ENCODE measurements at places on chromosomes 6 and 20.

DNA sequence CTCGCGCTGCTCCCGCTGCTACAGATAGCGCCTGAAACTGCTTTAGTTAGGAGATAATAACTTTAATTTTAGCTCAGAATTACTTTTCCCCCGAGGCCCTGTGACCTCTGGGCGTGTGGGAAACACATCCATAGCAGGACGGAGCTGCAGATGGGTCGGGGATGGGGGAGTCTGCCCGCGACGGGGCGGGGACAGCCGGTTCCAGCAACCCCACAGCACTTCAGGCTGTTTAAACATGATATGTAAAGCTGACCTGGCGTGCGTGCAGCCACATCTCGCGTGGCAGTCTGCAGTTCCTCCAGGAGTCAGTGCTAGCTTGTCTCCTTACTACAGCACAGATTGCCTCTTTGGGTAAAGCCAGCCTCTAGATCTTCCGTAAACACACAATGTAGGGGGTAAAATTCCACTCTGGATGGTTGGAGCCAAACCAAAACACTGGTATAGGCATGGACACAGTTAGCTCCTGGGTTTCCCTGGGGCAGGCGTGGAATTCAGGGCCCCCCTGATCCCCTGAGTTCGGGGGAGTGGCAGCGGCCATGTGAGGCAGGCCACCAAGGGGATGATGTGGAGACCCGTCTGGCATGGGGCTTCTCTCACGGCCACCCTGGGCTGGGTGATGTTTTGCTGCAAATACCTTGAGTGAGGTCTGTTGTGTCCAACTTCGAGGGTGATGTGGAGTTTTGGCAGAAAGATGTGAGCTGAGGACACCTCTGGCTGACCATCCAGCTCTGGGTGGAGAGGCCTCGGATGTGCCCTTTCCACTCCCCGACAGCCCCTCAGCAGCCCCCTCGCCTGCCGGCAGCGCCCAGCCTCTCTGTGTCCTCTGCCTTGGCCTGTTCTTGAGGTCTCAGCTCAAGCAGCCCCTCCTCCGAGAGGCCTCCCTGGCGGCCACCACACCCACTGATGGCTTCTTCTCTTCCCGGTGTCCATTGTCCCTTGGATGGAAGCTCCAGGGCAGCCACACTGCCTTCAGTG lies 214.5 kb downstream of the TAF4 start:
- no peak for DNase-seq

DNA sequence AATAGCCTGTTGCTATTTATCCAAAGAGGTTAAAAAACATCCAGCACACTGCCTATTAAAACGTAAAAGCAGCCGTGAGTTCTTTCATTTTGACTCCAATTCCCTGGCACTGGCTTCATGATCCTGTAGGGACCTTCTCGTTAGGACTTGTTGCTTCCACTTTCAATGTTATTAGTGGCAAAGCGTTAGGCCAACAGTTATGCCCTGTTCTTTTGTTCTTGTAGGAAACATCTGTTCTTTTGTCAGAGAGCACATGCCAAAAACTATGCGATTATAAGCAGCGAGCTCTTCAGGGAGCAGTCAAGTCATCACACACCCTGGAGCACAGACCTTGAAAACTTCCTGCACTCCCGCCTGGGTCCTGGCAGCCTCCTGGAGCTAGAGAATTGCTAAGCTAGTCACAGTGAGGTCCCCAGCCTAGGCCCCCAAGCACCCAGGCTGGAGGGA lies 609.5 kb upstream of the ARID1B start:
- no peak for DNase-seq

DNA sequence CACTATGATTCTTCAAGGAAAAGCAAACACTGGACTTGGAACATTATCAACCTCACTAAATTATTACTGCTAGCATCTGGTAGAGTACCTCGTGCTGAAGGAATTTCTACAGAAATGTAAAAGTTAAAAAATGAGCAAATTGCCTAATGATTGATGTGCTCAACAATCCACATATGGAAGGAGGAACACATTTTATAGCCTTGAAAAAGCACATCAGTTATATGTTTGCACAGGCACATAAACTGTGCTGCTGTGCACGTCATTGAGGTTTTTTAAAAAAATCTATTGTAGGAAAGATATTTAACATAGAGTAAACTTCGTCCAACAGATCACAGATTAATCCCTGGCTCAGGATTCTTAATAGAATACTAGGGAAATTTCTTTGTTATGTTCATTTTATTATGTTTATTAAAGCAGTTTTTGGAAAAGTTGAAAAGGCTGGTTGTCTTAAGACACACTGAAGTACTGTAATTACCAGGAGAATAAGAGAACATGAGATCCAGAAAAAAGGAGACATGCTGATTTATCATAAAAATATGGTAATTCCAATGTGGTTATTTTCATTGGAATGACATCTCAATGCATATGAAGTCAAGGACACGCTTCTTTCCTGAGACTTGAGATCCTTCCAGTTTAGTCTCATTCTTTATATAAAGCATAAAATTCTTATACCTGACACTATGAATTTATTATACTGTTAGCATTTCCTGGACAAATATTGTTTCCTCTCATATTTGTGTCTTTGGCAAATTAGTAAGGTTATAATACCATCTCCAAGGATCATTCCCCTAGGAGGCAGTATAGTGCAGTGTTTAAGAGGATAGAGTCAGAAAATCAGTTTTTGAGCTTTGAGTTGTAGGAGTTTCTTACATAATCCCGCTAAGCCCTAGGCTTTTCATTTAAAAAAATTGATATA lies 511.1 kb downstream of the TENT5A start:
- DNase-seq = peak; percentile 60

GRCh38 chr6:101614774-101615173 lies 221.3 kb downstream of the GRIK2 start:
- peak; percentile 26 for DNase-seq

DNA sequence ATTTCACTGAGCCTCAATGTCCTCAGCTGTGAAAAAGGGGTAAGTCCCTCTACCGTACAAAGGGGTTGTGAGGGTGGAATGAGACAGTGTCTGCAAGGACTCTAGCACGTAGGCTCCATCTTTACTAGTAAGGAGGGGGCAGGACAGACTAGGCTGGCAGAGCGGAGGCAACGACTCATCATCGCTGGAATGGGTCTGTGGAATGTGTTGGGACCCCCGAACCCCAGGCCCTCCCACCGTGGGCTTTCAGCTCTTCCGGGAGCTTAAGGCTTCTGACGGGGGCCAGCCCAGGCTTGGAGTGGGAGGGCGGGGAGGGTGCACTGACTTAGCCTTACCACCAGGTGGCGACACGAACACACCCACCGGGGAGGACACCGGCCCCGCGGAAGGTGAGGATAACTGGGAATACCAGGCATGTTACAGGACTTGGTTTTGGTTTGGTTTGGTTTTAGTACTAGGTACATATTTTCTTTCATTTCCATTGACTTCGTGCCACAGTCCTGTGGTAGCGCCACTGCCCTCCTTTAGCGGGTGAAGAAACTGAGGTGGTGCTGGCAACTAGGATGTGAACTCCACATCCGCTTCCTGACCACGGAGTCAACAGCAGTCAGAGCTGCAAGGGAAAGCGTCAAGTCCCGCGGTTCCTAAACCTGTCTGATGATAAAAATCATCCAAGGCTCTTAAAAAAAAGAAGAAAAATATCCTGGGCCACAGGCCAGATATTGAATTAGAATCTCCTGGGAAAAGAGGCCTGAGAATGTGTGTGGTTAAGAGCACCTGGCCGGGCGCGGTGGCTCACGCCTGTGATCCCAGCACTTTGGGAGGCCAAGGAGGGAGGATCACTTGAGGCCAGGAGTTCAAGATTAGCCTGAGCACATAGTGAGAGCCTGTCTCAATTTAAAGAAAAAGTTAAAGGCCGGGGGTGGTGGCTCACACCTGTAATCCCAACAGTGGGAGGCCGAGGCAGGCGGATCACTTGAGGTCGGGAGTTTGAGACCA lies 10.3 kb upstream of the TULP1 start:
- DNase-seq = no peak

GRCh38 chr6:112576423-112576822 lies 229.3 kb downstream of the RFPL4B start:
- DNase-seq = no peak

GRCh38 chr6:132107896-132108295 lies 156.7 kb upstream of the CCN2 start:
- no peak for DNase-seq

- DNase-seq = no peak
Observed at GRCh38 chr6:138161338-138162110, at the start of gene ARFGEF3. TSS of gene ARFGEF3 (plus strand) at chr6:138161939. CDS start at chr6:138162087, 148 bp downstream.

GRCh38 chr20:49285233-49285668 lies 7.4 kb upstream of the ZNFX1 start:
- no peak for DNase-seq

DNA sequence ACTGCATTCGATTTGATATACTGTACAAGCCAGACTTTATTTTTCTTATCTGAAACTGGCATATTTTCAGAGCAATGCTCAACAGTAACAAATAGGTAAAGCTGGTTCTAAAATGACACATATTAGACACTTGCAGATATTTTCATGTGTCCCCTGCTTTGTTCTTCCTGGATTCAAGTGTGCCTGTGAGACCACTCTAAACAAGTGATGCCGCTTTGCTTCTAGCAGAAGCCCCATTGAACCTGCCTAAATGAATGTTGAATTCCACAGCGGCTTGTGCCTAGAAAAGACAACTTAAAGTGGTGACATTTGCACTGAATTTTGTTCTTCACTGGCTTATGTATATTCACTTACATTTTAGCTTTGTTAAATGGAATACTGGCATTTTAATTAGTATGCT lies 115.7 kb downstream of the AKAP7 start:
- no peak for DNase-seq

DNA sequence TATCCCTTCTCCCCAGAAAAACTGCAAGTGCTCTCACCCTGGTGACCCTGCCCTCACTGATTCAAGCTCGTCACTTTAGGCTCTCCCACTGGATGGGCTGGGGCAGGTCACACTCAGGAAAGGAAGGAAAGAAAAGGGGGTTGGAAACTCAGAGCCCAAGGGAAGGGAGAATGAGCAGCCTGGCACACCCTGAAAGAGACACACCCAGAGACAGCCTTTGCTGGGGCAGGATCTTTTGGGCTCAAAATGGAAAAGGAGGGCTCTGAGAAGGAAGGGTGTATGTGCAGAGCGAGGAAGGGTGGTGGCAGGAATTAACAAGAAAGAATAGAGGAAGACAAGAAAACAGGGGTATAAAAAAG lies 2.5 kb downstream of the PPP1R18 start:
- DNase-seq = no peak

DNA sequence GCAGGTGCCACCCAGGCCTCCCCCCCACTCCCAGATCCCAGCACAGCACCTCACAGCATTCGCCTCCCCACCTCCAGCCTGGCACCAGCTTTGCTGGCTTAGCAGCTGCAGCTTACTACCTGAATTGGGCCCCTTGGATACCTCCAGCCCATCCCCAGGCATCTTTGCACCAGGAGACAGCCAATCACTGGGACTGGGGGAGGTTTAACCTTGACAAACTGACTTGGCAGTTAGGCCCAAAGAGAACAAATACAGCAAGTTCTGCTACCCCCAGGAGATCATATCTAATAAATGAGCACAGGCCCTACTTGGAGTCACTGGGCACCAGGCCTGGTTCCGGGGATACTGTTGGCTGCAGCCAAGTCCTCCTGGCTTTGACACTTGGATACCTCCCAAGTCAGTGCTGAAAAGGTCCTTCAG lies 8.8 kb downstream of the PDRG1 start:
- no peak for DNase-seq

DNA sequence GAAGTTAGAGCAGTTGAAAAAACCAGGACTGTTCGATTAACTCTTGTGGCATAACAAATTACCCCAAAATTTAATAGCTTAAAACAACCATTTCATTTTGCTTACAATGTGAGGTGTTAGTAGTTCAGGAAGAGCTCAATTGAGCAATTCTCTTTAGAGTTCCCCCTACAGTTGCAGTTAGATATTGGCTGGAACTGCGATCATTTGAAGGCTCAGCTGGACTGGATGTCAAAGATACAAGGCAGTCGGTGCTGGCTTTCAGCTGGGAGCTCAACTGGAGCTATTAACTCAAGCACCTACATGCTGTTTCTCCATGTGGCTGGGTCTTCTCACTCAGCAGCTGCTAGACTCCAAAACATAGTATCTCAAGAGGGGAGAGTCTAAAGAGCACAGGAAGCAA lies 96.0 kb upstream of the LOC128125822 start:
- no peak for DNase-seq

- no peak for DNase-seq
Observed at GRCh38 chr20:36092398-36093024, 62.0 kb upstream of the EPB41L1 start.

- DNase-seq = no peak
Observed at GRCh38 chr6:149060300-149060984, 257.1 kb upstream of the TAB2 start.

DNA sequence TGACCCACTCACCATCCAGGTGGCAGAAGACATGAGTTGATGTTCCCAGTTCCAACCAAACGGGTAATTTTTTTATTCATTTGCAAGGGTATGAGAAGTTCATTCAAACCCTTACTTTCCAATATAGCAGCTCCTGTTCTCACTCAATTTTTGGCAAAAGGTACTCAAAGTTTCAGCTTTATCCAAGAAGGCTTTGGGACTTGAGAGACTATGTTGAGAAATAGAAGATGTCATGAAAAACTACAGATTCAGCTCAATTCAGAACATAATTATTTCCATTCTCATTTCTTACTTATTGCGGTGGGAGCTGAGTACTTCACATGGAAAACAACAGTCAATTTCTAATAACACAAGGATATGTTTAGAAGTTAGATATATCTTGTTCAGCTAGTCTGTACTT lies 162.3 kb downstream of the FNDC1 start:
- DNase-seq = no peak

GRCh38 chr20:45946149-45946970 lies 11.9 kb downstream of the PCIF1 start:
- no peak for DNase-seq

GRCh38 chr20:42963796-42964195 lies 225.9 kb downstream of the PTPRT start:
- no peak for DNase-seq

DNA sequence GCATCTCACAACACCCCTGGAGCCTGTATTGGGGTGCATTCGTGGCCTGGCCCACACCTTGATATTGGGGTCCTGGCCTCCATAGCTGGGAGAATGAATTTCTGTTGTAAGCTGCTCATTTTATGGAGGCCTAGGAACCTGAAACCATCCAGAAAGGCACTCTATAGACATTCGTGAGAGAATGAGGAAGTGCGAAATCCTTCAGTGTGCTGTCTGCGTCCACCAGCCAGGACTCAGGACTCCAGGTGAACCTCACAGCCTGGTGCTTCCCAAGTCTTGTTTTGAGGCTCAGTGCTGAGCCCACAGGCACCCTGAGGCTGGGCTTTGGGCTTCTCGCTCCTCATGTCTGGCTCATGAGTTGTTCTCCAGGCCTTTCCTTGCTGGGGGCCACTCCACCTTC lies 11.9 kb upstream of the RBBP8NL start:
- DNase-seq = no peak

DNA sequence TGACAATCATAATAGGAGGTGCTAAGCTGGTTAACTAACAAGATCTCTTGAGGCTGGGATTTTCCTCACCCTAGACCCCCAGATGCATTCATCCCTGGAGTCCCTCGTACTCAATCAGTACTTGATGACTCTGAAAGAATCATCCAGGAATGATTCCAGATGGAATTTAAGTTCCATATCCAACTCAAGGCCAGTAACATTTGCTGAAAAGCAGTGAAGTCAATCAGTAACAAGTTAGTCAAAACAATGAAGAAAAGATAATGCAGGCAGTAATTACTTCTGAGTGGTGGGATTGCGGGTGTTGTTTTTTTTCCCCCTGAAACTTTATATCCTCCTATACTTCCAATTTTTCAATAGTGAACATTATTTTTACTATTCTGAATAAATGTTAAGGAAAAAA lies 18.6 kb downstream of the GMDS start:
- DNase-seq = no peak
